ENCODE measurements at places on chromosomes 7 and 10.

DNA sequence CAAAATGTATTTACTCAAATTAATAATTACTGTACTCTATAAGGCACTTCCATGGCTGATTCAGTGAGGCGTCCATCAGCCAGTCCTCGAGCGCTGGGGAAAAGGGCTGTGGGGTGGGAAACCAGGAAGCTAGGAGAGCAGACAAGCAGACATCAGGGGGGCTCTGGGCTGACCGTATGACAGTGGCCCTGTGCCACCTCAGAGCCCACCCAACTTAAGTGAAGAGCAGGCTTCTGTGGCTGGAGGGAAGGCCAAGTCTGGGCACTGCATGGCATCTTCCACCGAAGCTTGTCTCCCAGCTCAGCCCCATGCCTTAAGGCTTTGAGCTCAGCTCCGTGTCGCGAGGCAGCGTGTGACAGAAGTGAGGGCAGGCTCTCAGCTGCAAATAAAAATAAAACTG is 464.5 kb upstream of the ZMIZ1 start:
- DNase-seq: no peak

DNA sequence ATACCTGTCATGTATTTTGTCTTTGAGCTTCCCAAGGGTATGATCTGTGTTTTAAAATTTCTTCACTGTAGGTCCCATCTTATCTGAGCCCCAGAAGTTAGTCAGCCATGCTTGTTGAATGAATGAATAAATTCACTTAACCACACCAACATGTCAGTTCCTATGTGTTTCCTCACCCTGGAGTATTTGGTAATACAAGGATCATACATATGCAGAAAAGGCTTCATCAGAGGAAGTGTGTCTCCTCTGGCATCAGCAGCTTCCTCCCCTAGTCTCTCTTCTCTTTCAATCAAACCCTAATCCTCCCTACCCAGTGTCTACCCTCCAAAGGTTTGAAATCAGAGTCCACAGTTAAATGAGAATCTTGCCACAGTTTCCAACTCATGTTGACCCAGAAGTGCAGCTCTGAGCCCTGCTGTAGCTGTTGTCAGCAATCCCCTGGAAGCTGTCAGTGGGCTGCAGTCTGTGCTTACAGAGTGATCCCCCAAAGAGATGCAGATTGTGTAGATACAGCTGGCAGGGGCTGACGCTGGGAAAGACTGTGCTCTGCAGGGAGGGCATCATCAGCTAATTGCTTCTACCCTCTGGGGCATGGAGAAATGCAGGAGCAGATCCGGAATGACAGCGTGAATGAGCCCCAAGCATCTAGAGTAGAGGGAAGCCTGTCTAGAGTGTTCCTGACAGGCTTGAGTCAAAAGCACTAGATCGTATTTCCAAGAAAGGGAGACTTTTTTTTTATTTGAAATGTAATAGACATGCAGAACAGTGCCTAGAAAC is 105.0 kb upstream of the WDR11 start:
- DNase-seq: no peak

- DNase-seq: no peak
Observed at GRCh38 chr7:149690688-149691446, 82.5 kb downstream of the ZNF467 start.

- DNase-seq: no peak
Observed at GRCh38 chr7:28142650-28143049, 37.9 kb downstream of the JAZF1 start.

DNA sequence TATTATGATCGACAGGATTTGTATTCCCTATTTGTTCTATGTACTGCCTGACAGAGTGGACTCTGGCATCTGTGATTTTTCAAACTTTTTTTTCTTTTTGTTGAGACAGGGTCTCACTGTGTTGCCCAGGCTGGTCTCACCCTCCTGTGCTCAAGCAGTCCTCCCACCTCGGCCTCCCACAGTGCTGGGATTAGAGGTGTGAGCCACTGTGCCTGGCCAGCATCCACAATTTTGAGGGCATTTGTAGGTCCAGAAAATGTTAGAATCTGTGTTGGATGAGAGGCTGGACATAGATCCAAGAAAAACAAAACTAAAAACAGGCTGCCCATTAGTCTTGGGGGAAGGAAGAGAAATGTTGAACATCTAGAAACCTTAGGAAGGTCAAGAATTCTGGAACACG is 34.3 kb downstream of the SGPL1 start:
- no peak for DNase-seq

DNA sequence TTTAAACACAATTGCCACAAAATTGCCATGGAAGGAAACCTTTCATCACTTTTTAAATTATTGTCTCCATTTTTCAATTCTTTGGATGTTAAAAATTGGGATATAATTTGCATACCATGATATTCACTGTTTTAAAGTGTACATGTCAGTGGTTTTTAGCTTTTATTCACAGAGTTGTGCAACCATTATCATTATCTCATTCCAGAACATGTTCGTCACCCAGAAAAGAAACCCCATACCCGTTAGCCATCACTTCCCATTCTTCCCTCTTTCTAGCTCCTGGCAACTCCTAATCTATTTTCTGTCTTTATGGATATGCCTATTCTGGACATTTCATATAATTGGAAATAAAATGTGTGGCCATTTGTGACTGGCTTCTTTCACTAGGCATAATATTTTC is 260.3 kb upstream of the FERD3L start:
- DNase-seq: no peak

GRCh38 chr7:85130702-85131101 is 56.2 kb downstream of the SEMA3D start:
- no peak for DNase-seq

DNA sequence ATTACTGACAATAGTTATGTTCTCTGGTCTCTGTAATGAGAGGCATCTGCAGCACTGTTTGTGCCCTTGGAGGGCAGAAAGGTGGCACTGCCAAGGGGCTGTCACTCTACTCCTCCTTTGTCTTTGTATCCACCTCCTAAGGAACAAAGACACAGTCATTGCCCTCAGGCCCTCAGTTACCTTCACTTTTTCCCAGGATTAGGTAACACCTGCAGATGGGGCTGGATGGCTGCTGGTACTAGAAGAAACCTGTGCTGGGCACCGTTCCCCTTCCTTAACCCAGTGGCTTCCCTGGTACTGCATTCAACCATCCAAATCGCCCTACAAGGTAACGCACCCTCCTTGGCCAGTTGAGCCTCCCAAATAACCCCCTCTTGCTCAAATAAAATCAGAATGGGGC is 246.9 kb upstream of the NEBL start:
- no peak for DNase-seq

DNA sequence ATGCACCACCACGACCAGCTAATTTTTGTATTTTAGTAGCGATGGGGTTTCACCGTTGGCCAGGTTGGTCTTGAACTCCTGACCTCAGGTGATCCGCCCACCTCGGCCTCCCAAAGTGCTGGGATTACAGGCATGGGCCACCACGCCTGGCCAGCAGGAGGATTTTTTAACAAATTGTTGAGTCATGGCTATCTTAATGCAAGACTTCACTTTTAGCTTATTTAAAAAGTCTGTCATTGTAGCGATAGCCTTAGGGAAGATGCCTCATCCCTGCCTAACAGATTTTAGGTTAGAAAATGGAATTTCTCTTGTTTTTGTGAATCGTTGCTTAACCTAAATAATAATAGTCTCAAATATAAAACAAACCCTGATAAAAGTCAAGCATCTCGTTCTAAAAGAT is 35.5 kb downstream of the PPP2R2D start:
- DNase-seq: no peak

GRCh38 chr7:153072806-153073205 is 313.3 kb downstream of the ACTR3B start:
- DNase-seq: no peak

DNA sequence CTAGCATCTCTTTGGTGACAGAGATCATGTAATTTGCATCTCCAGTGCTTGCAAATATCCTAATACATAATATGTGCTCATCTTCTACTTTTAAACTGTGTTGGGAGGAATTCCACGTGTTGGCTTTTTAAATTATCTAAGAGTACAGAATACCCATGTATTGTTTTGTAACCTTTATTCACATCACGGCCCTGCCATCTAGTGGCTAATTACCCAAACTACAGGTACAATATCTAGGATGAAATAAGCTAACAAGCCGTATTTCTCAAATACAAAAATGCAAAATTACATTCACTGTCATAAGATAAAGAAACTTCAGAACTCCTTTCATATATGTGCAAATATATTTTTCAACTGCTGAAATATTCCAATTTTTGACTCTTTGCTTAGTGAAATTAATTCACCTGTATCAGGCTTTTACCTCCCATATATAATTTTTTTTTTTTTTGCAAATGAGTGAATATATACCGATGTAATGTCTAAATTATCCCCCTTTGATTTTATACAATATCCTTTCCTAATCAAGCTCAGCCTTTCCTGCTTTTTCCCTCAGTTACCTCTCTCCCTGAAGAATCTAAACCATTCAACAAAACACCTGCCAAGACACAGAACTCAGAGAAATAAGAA is 30.3 kb upstream of the LSM8 start:
- peak; percentile 3 for DNase-seq

Measured in NCI-H1417 treated with DMSO at 0.1 percent for 48 hours (cell line).